Activated effector memory CD4-positive, alpha-beta T cell treated with anti-CD3 and anti-CD28 coated beads, Interleukin-2, amount 50 U/mL, for 16 hours (primary cell): ENCODE measurements at places on chromosomes 1 and 21.

DNA sequence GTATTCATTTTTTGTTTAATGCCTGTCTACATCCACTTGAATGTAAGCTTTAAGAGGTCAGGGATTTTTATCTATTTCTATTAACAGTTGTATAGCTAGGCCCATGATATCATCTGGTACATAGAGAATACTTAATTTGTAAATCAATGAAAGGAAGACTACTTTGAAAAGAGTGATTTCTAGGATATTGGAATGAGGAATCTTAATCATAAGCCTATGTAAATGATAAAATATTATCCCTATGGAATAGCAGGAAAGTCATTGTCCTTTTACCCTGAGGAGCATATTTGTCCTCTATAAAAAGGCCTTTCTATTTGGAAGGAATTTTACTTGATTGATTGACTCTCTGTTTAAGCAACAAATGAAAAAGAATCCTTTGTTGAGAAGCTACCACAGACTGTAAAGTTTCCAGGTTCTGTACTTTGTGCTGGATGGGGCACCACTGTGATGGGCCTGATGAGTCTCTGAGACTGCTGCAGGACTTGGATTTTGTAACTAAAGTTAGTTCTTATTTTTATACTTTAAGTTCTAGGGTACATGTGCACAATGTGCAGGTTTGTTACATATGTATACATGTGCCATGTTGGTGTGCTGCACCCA is 53.8 kb downstream of the MAST2 start:
- no peak for DNase-seq

GRCh38 chr1:51331206-51332100 is 1.1 kb upstream of the TTC39A start:
- peak; percentile 55 for DNase-seq

GRCh38 chr1:61088163-61088974 is 6.0 kb downstream of the NFIA start:
- DNase-seq: no peak

DNA sequence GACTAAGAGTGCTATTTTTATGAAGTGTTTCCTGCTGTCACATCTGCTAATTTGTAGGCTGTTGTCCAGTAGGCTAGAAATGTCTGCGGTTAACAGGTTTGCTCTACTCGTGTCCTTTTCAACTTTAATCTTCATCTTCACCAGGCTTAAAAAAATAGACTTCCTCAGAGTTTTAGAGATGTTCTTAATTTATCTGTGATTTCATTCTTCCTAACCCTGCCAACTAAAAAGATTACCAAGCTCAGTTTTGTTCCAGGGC is 66.8 kb downstream of the SASS6 start:
- DNase-seq: no peak

DNA sequence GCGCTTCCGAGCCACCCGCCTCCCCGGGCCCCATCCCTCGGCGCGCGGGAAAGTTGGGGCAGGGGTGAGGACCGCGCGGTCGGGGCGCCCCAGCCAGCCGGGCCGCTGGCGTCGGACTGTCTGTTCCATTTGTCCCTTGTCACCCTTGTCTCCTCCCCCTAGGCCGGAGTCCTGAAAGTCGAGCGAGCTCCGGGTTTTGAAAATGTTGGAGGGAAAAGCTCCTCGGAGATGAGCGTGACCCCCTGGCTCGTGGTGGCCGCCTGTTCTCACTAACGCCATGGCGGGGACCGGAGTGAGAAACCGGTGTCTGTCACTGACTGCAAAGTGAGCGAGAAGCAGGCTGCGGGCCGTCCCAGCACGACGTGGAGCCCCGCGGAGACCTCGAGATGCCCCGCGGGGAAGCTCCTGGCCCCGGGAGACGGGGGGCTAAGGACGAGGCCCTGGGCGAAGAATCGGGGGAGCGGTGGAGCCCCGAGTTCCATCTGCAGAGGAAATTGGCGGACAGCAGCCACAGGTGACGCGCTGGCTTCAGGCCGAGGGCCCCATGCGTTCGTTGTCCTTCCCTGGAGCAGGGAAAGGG is 491 bp downstream of the PER3 start:
- DNase-seq: no peak
